ENCODE measurements at places on chromosomes 3 and 15. TPM values are rescaled to one million over a fixed set of nuclear protein-coding genes. Genes with fewer than 3 reads are reported as not detected.

The H1-8 gene
- not detected for total RNA-seq

The TNFAIP8L3 gene
- total RNA-seq = not detected

The SH2D7 gene
- not detected for total RNA-seq

The PTPN9 gene
- total RNA-seq = 138 TPM

The GOLGA6L9 gene
- total RNA-seq = 17.5 TPM

The DAZL gene
- 0.51 TPM for total RNA-seq

- H3K27ac ChIP-seq = no peak overlapping the region
- no peak overlapping the region for H3K4me3 ChIP-seq
- no peaks in the 10 kb centered on the region for H3K27me3 ChIP-seq
- no peaks in the 10 kb centered on the region for H3K4me1 ChIP-seq
These were observed 37.9 kb downstream of the TUBGCP4 start for GRCh38 chr15:43408789-43409188.

- H3K36me3 ChIP-seq = peaks cover 8% of the 10 kb centered on the region
- no peak for DNase-seq
- H3K27ac ChIP-seq = no peak overlapping the region
- no peaks in the 10 kb centered on the region for H3K27me3 ChIP-seq
These were observed 17.0 kb downstream of the THAP10 start for GRCh38 chr15:70875001-70875782.

GRCh38 chr3:63814237-63814636, 4.9 kb upstream of the C3orf49 start:
- peaks cover 2% of the 10 kb centered on the region for H3K4me1 ChIP-seq
- no peak for DNase-seq
- H3K27ac ChIP-seq = no peak overlapping the region
- H3K4me3 ChIP-seq = no peak overlapping the region
- H3K36me3 ChIP-seq = no peaks in the 10 kb centered on the region

Measured in glutamatergic neuron (in vitro differentiated cells).